ENCODE measurements at places on chromosomes 5 and 9. TPM values are rescaled to one million over a fixed set of nuclear protein-coding genes. Genes with fewer than 3 reads are reported as not detected.

Gene NUDT12
- total RNA-seq = 13.8 TPM

Gene RAB3C
- not detected for total RNA-seq

Gene CDKN2A
- total RNA-seq = 18.5 TPM

Gene ASPN
- not detected for total RNA-seq

Gene PCDHB5
- 0.63 TPM for total RNA-seq

All from airway epithelial cell (primary cell).